HTR-8/SVneo (cell line): ENCODE measurements at places on chromosomes 1 and 21.
A peak's percentile ranks its signal among the peaks of the same experiment; 100 is the strongest.

DNA sequence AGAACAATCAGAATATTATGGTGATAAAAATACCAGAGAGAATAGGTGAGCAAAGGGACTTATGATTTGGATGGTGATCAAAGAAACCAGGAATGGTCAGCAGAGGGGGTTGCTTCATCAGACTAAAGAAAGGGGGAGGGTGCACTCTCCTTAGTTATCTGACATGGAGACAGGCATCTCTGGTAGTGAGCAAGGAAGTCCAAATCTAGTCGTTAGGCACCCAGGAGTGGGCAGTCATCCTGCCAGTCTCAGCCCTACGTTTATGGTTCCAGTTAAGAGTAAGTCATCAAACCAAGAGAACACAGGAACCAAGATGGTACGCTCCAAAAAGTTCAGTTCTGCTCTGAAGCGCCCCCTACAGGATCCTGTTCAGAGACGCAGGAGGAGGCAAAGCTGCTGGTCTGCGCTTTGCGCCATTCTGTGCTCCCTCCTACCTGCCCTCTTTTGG is 28.6 kb downstream of the EBNA1BP2 start:
- DNase-seq = peak; percentile 13

GRCh38 chr1:221869779-221870178 is 127.9 kb upstream of the DUSP10 start:
- no peak for DNase-seq

DNA sequence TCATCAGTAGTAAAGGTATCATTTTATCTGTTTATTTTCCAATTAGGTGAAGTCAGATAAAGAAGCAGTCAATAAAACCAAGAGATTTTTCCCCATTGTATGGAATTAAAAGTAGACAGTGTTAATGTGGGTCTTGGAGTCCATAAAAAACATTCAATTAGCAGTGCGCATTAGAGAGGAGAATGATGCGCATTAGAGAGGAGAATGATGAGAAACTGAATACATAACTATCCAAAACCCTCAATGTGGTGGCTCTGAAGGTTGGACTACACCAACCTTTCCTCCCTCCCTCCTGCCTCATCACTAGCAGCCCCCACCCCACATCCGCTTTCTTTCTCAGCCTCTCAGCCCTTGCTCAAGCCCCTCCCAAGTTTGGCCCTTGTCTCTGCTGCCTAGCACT is 99.5 kb downstream of the DAB1 start:
- no peak for DNase-seq

DNA sequence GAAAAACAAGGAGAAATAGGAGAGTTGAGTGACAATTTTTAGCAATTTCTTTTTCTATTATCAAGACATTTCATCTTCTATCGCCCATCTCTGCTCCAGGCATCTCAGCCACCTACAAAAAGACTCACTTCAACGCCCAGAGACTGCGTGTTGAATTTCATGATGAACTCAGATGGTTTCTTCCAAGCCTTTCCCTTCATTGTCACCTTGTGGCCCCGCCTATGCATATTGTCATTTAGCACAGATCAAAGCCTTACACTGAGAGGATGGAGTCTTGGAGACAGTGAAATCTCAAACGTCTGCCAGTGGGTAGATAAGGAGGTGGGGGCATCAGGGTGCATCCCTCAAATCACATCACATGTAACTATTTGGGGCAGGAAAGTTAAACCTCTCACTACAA is 319.4 kb downstream of the SIPA1L2 start:
- DNase-seq = no peak

DNA sequence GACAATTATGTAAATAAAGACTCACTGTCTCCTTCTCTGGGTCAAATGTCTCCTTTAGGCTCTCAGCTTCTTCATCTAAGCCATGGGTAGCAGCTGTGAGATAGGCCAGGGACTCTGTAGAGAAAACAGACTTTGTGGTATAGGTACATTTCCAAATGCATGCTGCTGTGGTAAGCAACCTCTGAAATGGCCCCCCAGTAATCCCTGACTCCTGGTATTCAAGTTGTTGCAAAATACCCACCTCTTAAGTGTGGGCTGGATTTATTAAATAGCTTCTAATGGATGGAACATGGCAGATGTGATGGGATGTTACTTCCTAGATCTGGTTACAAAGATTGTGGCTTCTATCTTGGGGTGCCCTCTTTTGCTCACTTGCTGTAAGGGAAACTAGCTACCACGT is 11.1 kb upstream of the PEX19 start:
- no peak for DNase-seq

GRCh38 chr1:206907304-206907991 is 10.2 kb downstream of the IL24 start:
- DNase-seq = no peak

- DNase-seq = no peak
These were observed 44.3 kb upstream of the IL10 start for GRCh38 chr1:206816390-206817287.

GRCh38 chr21:46116776-46117585 is 19.1 kb downstream of the COL6A2 start:
- no peak for DNase-seq

- peak; percentile 21 for DNase-seq
These were observed 577 bp downstream of the RAB3GAP2 start for GRCh38 chr1:220271706-220272046.

DNA sequence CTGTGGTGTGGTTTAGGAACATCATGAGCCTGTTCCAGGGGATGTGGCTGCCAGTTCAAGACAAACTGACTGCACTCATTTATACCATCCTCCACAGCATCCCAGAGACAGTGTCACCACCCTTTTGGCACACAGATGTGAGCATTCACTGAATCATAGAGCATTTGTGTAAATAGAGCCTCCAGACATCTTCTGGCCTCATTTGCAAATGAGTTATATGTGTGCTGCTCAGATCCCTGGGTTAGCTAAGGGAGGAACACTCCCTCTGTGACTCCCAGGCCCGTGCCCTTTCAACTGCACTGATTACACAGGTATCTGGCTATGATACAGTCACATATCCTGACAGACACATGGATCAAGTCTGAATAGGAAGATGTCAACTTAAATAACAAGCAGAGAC is 351.5 kb upstream of the PLD5 start:
- DNase-seq = no peak

GRCh38 chr1:222815440-222815765 is 564 bp downstream of the DISP1 start:
- no peak for DNase-seq

- no peak for DNase-seq
These were observed 21.6 kb downstream of the RAB3GAP2 start for GRCh38 chr1:220250681-220251080.
